ENCODE measurements at places on chromosomes 1 and 21.

- no peaks in the 10 kb centered on the region for H3K36me3 ChIP-seq
- H3K4me3 ChIP-seq, result no peak overlapping the region
- no peaks in the 10 kb centered on the region for H3K27me3 ChIP-seq
- peaks cover 16% of the 10 kb centered on the region for H3K4me1 ChIP-seq
Measured at GRCh38 chr1:41895552-41895951, 23.2 kb downstream of the HIVEP3 start.

DNA sequence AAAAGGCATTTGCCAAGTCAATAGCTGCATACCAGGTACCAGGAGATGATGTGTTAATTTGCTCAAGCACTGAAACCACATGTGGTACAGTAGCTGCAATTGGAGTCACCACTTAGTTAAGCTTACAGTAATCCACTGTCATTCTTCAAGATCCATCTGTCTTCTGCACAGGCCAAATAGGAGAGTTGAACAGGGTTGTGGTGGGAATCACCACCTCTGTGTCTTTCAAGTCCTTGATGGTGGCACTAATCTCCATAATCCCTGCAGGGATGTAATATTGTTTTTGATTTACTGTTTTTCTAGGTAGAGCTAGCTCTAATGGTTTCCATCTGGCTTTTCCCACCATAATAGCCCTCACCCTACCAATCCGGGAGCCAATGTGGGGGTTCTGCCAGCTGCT lies 91.9 kb downstream of the FCRL5 start:
- H3K4me1 ChIP-seq, result no peaks in the 10 kb centered on the region
- no peaks in the 10 kb centered on the region for H3K27me3 ChIP-seq
- no peak overlapping the region for H3K4me3 ChIP-seq
- no peaks in the 10 kb centered on the region for H3K36me3 ChIP-seq
- DNase-seq, result no peak

DNA sequence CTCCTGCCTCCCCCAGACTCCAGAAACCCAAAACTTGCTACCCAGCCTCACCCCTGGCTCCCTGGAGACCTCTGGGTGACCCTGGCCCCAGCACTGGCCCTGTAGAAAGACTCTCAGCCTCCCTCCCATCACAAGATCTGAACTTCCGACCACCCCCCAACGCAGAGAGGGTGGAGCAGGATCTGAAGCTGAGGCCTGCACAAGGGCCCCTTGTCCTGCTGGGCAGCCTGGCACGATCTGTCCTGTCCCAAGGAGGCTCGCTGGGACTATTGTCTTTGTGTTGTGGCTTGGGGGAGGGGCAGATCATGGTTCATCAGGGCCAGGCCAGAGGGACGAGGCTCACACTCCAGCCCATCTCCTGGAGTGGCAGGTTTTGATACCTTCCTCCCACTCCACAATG lies 20.0 kb downstream of the PHLDA3 start:
- no peaks in the 10 kb centered on the region for H3K27me3 ChIP-seq
- peaks cover 13% of the 10 kb centered on the region for H3K4me1 ChIP-seq
- H3K27ac ChIP-seq, result no peak overlapping the region
- no peak overlapping the region for H3K4me3 ChIP-seq
- H3K36me3 ChIP-seq, result no peaks in the 10 kb centered on the region
- DNase-seq, result no peak

DNA sequence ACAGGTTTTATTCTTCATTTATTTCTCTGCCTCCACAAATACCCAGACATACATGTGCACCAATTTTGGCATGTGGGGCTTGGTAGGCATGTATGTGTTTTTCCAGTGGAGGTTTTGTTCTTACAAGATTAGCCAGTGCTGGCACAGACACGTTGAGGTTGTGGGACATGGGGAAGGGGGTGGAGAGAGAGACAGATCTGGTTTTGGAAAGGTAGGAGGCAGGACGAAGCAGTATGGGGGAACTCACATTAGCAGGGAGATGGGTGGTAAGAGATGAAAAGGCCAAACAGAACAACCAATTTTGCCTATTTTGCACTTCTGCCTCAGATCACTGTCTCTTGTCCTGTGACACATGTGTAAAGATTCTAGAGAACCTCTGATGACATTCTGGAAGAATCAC lies 166.1 kb upstream of the HMGB4 start:
- no peaks in the 10 kb centered on the region for H3K4me1 ChIP-seq
- H3K4me3 ChIP-seq, result no peak overlapping the region
- DNase-seq, result no peak
- no peaks in the 10 kb centered on the region for H3K36me3 ChIP-seq
- H3K27ac ChIP-seq, result no peak overlapping the region

DNA sequence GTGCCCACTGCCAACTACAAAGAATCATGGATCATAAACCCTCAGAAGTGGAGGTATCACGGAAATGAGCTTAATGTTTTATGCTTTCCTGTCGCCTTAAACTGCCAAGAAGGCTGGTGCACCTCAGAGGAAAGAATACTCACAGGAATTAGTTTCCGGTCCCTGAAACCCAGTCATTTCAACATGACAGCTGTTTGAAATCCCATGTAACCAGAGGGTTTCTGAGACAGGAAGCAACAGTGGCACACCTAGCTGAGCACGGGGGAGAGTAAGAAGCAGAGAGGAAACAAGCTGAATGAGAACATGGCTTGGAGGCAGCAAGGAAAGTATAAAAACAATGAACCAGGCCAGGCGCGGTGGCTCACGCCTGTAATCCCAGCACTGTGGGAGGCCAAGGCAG lies 3.9 kb downstream of the JAK1 start:
- H3K4me3 ChIP-seq, result no peak overlapping the region
- DNase-seq, result no peak
- H3K27me3 ChIP-seq, result no peaks in the 10 kb centered on the region
- peaks cover 2% of the 10 kb centered on the region for H3K4me1 ChIP-seq
- no peak overlapping the region for H3K27ac ChIP-seq

GRCh38 chr1:77341195-77341594 lies 59.4 kb downstream of the AK5 start:
- no peaks in the 10 kb centered on the region for H3K27me3 ChIP-seq
- no peak for DNase-seq
- no peaks in the 10 kb centered on the region for H3K36me3 ChIP-seq
- no peak overlapping the region for H3K27ac ChIP-seq
- no peaks in the 10 kb centered on the region for H3K4me1 ChIP-seq

DNA sequence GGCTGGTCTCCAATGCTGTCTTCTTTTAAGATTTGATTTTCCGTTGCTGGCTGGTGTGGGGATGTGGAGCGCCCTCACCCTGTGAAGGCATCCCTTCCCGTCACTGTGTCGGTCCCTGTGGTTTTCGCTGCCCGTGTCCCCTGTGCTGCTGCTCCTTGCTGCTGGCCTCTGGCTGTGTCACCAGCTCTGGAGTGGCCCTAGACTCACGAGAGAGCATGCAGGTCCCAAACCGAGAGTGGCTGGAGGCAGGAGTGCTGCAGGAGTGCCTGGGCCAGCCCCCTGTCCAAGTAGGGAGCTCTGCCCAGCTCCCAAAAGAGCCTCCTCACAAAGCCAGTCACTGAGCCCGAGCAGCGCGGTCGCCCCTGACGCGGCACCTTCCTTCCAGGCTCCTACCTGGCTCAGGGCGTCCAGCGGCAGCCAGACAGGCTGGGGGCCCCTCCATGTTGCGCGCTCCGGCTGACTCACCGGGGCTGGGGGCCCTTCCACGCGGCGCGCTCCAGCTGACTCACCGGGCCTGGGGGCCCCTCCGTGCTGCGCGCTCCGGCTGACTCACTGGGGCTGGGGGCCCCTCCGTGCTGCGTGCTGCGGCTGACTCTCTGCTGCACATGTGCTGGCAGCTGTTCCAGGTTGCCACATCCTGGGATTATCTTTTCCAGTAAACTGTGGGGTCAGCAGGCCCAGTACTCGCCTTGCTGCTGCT lies 106.7 kb upstream of the COL6A1 start:
- peak overlapping the region; percentile 99 for H3K27ac ChIP-seq
- DNase-seq, result peak; percentile 98
- peak overlapping the region; percentile 3 for H3K4me3 ChIP-seq
- H3K27me3 ChIP-seq, result no peaks in the 10 kb centered on the region
